ENCODE measurements at places on chromosomes 7 and 10.

- no peak for DNase-seq
Observed at GRCh38 chr7:130973637-130974036, 239.6 kb upstream of the KLF14 start.

DNA sequence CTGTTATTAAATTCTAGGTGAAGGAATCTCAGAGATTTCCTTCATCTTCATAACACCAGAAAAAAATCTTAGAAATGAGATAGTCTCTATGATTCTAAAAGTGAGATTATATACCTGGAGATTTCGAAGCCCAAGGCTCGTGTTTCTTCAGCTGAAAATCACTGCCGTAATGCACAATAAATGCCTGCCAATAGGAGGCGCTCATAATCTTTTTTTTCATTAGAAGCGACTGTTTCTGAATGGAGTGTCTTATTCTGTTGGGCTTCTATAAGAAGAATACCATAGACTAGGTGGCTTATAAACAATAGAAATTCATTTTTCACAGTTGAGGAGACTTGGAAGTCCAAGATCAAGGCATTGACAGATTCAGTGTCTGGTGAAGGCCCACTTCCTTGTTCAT is 294.7 kb downstream of the PRKG1 start:
- DNase-seq, result no peak

GRCh38 chr7:111528331-111528730 is 34.0 kb downstream of the IMMP2L start:
- DNase-seq, result no peak

- no peak for DNase-seq
Observed at GRCh38 chr10:81021428-81022129, 483.9 kb downstream of the SH2D4B start.

- DNase-seq, result no peak
Observed at GRCh38 chr10:89389254-89389653, 3.2 kb upstream of the IFIT1 start.

DNA sequence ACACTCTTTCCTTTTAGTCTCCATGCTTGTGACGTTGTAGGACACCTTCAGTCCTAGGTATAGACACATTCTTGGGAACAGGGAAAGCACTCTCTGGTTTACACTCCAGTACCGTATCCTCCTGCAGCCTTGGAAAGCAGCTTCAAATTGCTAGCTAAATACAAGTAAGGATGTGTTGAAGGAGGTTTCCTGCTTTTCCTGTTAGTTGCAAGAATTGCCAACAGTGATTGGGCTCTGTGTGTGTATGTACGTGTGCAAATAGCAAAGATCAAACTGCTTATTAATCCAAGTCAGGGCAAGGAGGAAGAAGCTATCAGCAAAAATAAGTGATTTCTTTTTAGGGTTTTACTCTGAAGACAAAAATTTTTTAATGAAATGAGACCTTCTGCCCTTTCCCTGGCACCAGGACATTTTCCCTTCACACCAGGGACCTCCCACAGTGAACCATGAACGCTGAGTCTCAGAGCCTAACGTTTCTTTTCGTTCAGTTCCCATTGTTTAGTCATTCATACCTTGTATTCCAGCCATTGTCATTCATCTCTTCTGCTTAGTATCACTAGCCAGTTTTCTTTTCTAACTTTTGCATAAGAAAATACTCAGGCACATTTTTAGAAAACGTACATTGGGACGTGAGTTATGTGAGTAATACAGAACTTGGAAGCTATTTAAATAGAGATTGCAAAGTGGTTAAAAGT is 36.9 kb upstream of the AUTS2 start:
- DNase-seq, result no peak

- no peak for DNase-seq
Observed at GRCh38 chr10:49168171-49168540, 20.0 kb downstream of the TMEM273 start.

GRCh38 chr10:90373911-90374310 is 483.9 kb downstream of the HTR7 start:
- no peak for DNase-seq

GRCh38 chr7:139875821-139876241 is 46.8 kb downstream of the TBXAS1 start:
- no peak for DNase-seq

DNA sequence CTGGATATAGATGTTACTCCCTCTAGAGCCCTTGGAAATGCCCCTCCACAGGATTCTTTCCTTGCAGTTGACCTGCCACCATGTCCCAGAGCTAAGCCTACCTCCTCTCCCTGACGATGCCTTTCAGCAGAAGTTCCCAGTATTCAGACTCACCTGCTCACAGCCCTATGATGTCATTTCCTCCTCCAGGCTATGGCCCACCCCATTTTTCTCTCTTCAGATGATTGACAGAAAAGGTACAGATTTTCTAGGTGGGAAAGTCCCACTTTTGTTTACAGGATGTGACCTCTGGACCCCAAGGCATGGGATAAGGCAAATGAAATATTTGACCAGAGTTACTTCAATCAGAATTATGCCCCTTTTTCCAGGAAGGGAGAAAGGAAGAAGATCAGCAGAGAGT is 280.2 kb upstream of the PHYHIPL start:
- no peak for DNase-seq

DNA sequence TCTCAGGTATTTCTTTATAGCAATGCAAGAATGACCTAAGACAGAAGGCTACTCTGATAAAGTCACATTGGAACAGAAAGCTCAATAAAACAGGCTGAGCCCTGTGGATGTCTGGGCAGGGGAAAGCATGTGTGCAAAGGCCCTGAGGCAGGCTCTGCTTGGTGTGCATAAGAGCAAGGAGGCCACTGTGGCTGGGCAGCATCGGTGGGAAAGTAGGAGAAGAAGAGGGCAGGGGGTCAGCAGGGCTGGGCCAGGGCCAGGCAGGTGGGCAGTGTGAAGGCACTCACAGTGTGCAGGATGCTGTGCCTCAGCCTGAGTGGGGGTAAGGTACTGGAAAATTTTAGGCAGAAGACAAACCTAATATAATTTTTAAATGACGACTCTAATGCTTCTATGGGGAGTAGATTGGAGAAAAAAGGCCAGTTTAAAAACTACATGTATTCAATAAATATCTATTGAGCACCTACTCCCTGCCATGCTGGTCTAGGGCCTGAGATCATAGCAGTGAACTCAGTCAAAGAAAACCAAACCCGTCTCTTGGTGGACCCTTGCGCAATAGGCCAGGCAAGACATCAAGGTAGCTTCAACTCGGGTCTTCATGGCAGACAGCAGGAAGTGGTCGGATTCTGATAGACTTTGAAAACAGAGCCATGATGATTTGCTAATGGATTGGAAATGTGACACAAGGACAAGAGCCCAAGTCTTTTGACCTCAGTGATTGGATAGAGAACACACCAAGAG is 572.3 kb downstream of the TCERG1L start:
- DNase-seq, result no peak

DNA sequence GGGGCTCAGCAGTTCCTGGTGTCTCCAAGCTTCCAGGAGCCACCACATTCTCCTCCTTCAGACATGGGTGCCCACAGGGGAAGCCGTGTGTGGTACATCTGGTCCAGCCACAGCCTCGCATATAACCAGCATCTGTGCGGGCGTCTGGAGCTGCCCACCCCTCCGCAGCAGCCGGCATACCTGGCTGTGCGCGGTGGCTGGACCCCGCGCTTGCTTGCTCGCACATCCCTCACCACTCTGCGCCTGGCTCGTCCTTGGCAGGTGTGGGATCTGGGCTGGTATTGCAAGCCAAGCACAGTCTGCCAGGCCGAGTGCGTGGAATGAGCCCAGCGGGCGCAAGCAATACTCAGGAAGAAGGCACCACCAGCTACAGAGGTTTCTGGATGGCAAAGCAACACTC is 117.7 kb upstream of the MBL2 start:
- DNase-seq, result no peak

- DNase-seq, result no peak
Observed at GRCh38 chr7:152480664-152481063, 44.9 kb upstream of the KMT2C start.

DNA sequence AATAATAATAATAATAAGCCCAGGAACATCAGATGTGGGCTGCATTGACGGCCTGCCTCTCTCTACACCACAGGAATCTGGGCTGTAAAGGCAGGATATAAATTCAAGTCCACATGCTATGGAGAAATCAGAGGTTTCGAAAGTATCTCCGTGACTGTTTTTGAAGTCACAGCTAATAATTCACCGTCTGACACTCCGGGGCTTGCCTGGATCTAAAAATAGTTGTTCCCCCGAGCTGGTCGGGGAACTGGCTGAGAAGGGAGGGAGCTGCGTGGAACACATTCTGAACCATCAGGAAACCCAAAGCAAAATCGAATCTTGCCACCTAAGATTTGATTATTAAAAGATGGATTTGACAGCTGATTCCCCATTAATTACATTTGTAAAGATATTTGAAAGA is 35.4 kb downstream of the KLF6 start:
- DNase-seq, result no peak

GRCh38 chr7:134842062-134842461 is 62.6 kb downstream of the CALD1 start:
- DNase-seq, result no peak

DNA sequence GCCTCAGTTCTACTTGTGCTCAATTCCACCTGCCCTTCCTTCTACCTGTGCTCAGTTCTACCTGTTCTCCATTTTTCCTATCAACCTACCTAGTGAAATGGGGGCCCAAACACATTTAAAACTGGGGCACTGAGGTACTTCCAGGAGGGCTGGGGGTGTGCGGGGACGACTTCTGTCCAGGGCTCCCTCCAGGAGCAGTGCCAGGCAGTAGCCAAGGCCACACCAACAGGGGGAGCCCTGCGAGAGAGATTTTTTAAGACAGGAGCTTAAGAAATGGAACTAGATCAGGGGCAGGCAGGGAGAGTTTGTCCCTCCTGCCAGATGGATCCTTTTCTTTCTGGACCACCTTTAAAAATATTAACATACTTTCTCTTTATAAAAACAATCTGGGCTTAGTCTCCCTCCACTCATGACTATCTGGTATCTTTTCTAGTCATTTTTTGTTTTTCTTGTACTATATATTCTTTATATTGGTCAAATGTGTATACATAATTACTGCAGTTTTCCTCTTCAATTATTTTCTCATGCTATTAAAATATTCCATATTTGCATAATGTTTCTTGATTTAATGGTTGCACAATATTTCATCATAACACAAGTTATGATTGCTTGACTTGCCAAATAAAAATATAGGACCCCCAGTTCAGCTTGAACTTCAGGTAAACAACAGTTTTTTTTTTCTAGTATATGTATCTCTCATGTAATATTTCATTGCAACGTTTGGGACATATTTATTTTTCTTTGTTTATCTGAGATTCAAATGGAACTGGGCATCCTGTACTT is 47.3 kb upstream of the INSYN2A start:
- no peak for DNase-seq

DNA sequence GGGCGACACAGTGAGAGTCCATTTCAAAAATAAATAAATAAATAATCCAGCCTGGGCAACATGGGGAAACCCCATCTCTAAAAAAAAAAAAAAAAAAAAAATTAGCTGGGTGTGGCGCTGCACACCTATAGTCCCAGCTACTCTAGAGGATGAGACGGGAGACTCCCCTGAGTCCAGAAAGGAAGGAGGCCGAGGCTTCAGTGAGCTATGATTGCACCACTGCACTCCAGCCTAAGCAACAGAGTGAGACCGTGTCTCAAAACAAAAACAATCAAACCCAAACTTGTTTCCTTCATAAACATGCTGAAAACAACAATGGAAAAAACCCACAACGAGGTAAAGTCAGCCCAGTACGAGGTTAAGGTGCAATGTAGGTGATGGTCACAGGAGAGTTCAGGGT is 1.2 kb downstream of the COX19 start:
- no peak for DNase-seq

DNA sequence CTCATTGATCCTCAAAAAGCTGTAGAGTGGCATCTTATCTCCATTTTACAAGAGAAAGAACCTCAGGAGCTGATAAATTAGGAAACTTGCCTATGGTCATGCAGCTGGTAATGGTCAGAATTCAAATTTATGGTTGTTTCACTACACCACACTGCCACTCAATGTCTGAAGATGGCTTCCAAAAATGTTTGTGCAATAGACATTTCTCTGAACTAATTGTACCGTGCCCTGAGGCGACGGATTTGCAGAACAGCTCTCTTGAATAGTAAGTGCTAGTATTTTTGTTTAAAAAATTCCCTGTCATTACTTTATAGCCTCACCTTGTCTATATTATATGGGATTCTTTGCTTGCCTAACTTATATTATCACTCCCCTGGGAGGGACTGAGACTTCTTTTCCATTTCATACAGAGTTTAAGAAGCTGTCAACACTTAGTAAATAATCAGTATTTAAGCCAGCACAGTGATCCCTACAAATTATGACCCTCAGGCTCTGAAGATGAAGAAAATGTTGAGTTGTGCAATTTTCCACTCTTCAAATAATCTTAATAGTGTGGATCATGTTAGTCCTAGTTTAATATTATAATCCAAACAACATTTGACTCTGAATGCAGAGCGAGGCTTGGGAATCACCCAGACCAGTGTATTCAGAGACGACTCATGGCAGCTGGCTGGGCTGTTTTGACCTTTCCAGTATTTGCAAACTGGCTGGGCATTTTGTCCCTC is 346.6 kb downstream of the PTEN start:
- DNase-seq, result no peak

GRCh38 chr10:12179606-12180170 is 16.0 kb downstream of the NUDT5 start:
- no peak for DNase-seq

DNA sequence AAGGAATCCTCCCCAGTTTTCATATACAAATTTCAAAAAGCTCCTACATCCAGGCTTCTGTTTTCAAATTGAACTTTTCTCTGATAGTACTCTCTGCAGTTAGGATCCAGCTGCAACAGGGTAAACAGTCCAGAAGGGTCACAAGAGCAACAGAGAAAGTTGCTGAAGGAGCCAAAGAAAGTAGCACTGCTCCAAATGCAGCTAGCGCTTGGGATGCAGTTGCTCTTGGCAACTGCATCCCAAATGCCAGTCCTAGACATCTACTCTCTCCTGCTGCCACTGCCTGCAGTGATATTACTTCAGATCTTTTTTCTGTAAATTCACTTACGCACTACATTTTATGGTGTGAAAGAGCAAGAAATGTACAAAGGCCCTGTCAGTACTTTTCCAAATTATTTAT is 14.6 kb downstream of the GPR37 start:
- DNase-seq, result no peak

DNA sequence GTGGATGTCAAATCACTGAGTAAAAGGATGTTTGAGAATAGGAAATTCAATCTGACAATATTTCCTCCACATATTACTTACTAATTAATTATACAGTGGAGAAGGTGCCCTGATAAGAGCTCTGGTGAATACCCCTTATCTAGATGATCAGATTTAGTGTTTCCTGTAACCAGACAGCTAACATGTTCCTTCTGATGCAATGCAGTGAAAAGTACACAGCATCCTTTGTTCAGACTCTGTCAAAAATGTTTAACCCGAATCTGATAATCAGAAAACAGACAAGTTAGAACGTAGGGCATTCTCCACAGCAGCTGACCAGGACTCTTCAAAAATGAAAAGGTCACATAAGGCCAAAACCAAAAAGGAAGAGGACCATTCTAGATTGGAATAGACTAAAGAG is 46.2 kb downstream of the WDR11 start:
- no peak for DNase-seq

DNA sequence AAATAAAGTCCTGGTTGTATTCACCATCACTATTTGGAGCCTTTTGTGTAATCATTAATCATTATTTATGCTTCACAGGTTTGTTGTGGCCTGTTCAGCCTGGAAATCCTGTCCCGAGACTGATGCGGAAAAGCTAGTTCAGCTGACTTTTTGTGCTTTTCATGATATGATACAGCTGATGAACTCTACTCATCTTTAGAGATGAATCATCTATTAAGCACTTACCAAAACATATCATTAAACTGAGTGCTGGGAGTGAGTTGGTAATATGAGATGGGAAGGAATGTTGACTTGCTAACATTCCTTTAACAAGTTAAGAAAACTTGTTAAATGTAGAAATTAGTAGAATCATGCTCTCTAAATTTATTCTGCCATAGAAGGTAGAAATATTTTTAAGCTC is 53.0 kb downstream of the CROT start:
- no peak for DNase-seq

Data from NCI-H187 treated with DMSO at 0.1 percent for 48 hours (cell line).